Chondrocyte (in vitro differentiated cells): ENCODE measurements at places on chromosomes 16 and 17. TPM values are rescaled to one million over a fixed set of nuclear protein-coding genes. Genes with fewer than 3 reads are reported as not detected.

HID1 gene
- 4.7 to 7.7 TPM (median 5.2 TPM) in 3 replicates for total RNA-seq

PERCC1 gene
- not detected in 3 replicates for total RNA-seq

DNA sequence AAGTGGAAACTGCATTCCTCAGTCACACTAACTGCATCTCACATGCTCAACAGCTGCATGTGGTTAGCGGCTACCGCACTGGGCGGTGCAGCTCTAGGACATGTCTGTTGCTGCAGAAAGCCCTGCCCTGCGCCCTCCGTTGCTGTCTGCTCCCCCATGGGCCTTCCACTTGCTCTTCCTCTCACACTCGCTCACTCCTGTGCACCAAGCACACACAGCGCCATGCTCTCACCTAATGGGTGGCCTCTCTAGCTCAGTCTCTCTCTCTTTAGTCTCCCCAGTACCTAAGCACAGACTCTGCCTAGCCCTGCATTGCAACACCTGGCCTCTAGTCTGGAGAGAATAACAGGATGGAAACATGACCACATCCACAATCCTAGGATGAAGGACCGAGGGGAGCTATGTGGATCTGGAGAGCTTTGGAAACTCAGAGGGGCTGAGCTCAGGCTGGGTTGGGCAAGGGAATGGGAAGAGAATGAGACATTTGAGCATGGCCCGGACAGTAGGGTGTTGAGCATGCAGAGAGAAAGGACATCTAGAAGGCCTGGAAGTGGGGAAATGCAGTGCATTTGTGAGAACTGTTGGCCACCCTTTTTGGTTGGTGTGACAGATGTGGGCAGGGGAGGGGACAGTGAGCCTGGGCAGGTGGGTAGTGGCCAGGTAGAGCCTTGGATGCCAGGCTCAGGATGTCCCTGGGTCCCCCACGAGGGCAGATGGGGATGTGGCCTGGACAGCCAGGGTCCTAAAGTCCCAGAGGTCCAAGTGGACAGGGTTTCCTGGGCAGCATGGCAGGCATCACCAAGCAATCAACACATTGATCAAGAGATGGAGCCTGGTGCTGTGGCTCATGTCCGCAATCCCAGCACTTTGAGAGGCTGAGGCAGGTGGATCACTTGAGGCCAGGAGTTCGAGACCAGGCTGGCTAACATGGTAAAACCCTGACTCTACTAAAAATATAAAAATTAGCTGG lies 16.1 kb downstream of the SGCA start:
- peak overlapping the region; percentile 99 for H3K27ac ChIP-seq
- H3K27me3 ChIP-seq: no peaks in the 10 kb centered on the region
- peaks cover 34% of the 10 kb centered on the region for H3K36me3 ChIP-seq
- peak; percentile 95 for DNase-seq
- H3K4me3 ChIP-seq: no peak overlapping the region

SDR42E2 gene
- not detected in 3 replicates for total RNA-seq

GRCh38 chr17:28324267-28324745 lies 5.3 kb downstream of the TMEM97 start:
- no peaks in the 10 kb centered on the region for H3K27me3 ChIP-seq
- no peak for DNase-seq
- no peak overlapping the region for H3K4me3 ChIP-seq
- H3K27ac ChIP-seq: no peak overlapping the region
- H3K4me1 ChIP-seq: peaks cover 27% of the 10 kb centered on the region

KRT16 gene
- 3.9 to 5.9 TPM (median 5.5 TPM) in 3 replicates for total RNA-seq

NECAB2 gene
- total RNA-seq: 0.40 to 0.72 TPM (median 0.58 TPM) in 3 replicates

GRCh38 chr16:4612977-4613635 lies 1.6 kb downstream of the UBALD1 start:
- no peaks in the 10 kb centered on the region for H3K36me3 ChIP-seq
- peak overlapping the region; percentile 74 for H3K4me3 ChIP-seq
- H3K4me1 ChIP-seq: peaks cover 34% of the 10 kb centered on the region
- H3K27me3 ChIP-seq: no peaks in the 10 kb centered on the region
- peak overlapping the region; percentile 22 for H3K27ac ChIP-seq

ZNF423 gene
- 4.7 to 7.9 TPM (median 5.0 TPM) in 3 replicates for total RNA-seq

TNFRSF13B gene
- not detected in 3 replicates for total RNA-seq

KRT33B gene
- total RNA-seq: not detected in 3 replicates

DNA sequence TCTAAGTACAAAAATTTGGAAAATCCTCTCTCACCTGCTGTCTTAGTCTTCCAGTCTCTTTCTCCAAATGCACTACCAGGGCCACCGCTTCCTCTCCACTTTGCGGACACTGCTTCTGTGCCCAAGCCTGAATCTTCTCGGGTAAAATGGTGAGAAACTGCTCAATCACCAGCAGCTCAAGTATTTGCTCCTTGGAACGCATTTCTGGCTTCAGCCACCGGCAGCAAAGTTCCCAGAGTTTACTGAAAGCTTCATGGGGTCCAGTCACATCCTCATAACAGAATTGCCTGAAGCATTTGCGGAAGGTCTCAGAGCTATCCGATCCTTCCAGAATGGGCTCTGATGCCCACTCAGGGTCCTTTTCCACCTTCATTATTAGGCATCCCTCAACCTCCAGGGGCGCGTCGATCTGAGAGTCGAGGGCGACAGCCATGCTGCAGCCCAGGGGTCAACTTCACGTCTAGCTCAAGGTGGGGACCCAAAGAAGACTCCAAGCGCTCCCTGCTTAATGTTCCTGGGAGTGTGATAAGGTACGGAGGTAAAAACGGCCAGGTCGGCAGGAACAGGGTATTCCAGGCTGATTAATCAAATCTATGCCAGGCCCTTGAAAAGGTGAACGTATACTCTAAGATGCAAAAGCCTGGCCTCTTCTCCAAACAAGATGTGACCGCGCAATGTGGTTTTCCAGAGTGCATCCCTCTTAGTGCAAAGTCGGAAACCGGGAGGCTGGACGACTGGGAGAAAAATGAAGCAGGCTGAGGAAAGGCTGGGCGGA lies 763 bp downstream of the ZKSCAN2 start:
- DNase-seq: no peak
- peaks cover 43% of the 10 kb centered on the region for H3K4me1 ChIP-seq
- H3K4me3 ChIP-seq: peak overlapping the region; percentile 84
- H3K27ac ChIP-seq: peak overlapping the region; percentile 93
- H3K27me3 ChIP-seq: no peaks in the 10 kb centered on the region
- H3K36me3 ChIP-seq: peaks cover 4% of the 10 kb centered on the region

DNA sequence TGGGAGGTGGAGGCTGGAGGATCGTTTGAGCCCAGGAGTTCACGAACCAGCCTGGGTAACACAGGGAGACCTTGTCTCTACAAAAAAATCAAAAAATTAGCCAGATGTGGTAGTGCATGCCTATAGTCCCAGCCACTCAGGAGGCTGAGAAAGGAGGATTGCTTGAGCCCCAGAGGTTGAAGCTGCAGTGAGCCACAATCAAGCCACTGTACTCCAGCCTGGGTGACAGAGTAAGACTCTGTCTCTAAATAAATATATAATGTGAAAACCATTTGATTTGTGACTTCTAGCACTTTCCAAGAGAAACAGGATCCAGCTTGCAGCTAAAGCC lies 459.1 kb downstream of the SOX9 start:
- no peak overlapping the region for H3K4me3 ChIP-seq
- no peak for DNase-seq
- no peaks in the 10 kb centered on the region for H3K36me3 ChIP-seq
- H3K27ac ChIP-seq: no peak overlapping the region

- no peaks in the 10 kb centered on the region for H3K27me3 ChIP-seq
- no peak overlapping the region for H3K27ac ChIP-seq
- peaks cover 30% of the 10 kb centered on the region for H3K4me1 ChIP-seq
- H3K36me3 ChIP-seq: peaks cover 9% of the 10 kb centered on the region
- no peak overlapping the region for H3K4me3 ChIP-seq
These were observed 45.8 kb downstream of the MPRIP start for GRCh38 chr17:17088086-17088485.

ATAD5 gene
- total RNA-seq: 1.4 to 4.0 TPM (median 1.4 TPM) in 3 replicates

DNA sequence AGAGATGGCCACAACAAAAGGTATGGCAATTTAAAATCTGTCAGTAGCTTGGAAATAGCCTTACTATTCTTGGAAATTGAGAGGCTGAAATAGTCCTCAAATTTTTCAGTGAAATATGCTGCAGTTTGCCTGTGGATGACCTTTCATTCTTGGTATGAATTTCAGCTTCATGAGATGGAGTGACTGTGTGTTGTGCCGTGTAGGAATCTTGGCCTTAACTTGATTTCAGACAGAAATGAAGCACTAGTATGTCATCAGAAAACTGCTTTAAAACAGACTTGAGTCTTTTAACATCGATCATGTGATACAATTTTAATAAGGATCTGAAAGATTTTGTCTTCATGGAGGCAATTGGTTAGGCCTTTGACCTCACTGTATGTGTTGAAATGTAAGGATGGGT lies 247.2 kb downstream of the CNTNAP4 start:
- H3K36me3 ChIP-seq: no peaks in the 10 kb centered on the region
- no peak for DNase-seq
- H3K4me3 ChIP-seq: no peak overlapping the region
- peaks cover 8% of the 10 kb centered on the region for H3K27me3 ChIP-seq

BOLA2B gene
- total RNA-seq: 86.5 to 101 TPM (median 97.5 TPM) in 3 replicates

GRCh38 chr17:57553991-57554825 lies 190.9 kb downstream of the CCDC182 start:
- peaks cover 28% of the 10 kb centered on the region for H3K4me1 ChIP-seq
- H3K36me3 ChIP-seq: no peaks in the 10 kb centered on the region
- H3K4me3 ChIP-seq: no peak overlapping the region
- H3K27ac ChIP-seq: no peak overlapping the region
- no peak for DNase-seq
- no peaks in the 10 kb centered on the region for H3K27me3 ChIP-seq

CDR2 gene
- total RNA-seq: 42.9 to 49.4 TPM (median 46.1 TPM) in 3 replicates

- H3K36me3 ChIP-seq: no peaks in the 10 kb centered on the region
- peak overlapping the region; percentile 87 for H3K4me3 ChIP-seq
These were observed 232.8 kb downstream of the SEC14L1 start for GRCh38 chr17:77373299-77374169.

SOX8 gene
- total RNA-seq: 0.10 to 0.15 TPM (median 0.15 TPM) in 3 replicates
